ENCODE measurements at places on chromosomes 4 and X.

DNA sequence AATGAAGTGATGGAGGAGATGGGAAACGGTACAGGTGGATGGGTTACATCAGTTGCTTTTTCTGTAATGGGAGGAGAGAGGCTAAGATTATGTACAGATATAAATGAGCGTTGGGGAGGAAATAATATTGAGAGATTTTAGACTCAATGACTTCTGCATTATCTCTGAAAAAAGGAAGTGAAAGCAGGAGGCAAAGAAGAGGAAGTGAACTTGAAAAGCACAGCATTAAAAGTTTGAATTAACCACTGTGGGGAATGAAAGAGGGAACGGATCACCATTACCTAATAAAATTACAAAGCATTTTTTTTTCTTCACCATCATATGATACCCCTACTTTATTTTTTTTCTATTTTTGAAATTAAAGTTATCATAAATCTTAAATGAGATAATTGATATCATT lies 1025.5 kb downstream of the RPA4 start:
- DNase-seq = no peak

GRCh38 chr4:177214935-177215334 lies 94.7 kb upstream of the NEIL3 start:
- DNase-seq = no peak

DNA sequence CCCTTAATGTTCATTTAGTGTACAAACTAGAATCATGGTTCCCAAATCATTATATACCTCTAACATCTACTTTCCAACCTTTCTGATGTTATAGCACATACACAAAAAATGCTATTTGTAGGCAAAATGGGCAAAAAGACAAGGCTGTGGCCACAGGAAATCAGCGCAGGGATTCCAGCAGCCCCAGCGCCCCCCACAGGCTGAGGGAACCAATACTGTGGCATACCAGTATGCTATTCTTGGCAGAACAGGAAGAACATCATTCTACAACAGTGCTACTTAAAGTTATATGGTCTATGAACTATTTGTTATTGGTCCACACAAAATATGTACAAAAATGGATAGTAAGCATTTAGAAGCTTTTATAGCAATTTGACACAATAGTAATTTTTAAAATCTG lies 25.3 kb downstream of the STEEP1 start:
- DNase-seq = no peak

- DNase-seq = no peak
These were observed 13.4 kb downstream of the PRPS2 start for GRCh38 chrX:12804655-12805054.

DNA sequence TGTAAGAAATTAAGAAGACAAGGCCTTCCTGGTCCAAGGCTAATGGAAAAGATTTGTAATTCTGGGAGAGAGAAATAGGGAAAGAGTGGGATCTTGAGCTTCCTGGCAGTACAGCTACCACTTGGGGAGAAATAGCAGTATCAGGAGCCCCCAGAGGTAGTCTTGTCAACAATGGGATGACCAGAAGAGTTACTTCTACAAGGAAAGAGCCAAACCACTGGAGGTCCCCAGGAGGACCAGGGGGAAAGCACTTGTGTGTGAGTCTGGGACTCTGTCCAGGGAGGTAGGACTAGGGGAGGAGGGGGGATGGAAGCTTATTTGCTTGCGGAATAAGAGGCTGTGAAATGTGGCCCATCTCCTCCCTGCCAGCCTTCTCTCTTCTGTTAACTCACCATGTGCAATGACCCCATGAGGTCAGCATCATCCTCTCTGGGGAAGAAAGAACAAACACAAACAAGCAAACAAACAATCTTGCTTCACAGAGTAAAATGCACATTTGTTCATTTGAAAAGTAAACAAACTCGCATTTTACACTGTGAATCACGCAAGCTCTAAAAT lies 160.1 kb downstream of the STK32B start:
- DNase-seq = no peak

GRCh38 chr4:179123084-179123483 lies 1680.8 kb upstream of the AGA start:
- no peak for DNase-seq

DNA sequence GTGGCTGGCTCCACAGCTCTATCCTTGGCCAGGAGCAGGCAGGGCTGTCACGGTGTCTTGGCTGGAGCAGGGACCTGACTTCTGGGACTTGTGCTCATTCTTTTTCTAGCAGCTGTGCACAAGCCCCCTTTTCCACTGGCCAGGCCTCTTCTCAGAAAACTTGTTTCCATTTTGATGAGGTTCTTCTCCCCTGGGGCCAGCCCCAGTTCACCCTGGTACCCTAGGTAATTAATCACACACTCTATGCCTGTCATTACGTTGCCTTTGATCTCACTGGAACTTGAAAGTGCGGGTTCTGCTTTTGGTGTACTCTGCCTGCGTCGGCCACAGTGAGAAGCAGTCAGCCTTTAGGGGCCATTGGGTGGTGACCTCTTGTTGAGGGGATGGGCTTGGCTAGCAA lies 26.6 kb downstream of the DRD5 start:
- no peak for DNase-seq

DNA sequence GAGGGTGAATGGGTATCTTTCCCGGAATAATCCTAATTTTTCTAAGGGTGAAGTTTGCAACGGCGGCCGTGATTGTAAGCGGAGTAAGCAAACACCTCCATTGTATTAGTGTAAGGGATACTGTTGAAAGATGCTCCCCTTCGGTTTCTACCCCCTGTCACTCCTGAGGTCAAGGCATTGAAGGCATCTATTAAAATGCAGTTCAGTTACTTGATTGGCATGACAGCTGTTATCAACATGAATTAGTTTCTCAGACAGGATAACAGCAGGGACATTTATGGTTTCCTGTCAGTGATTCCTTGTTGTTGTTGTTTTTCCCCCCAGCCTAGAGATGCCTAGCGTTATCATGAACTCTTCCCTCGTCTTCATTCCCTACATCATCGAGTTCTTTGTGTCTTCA lies 552 bp downstream of the SLC25A14 start:
- no peak for DNase-seq

DNA sequence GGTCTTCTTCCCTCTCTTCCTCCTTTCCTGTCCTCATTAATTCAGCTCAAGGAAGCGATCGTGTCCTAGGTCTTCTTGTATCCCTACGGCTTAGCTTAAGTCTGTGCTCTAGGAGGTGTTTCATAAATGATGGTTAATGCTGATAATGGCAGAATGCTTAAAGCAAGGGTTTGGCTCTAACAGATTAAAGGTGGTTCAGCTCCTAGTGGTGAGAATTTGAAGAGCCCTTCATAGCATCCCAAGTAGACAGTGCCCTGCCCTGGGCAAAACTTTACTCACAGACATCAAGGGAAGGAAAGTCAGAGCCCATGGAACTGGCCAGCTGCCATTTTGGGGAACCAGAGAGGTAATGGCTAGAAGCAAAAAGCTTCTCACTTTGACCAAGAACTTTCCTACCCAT lies 47.0 kb upstream of the PGRMC1 start:
- no peak for DNase-seq

- DNase-seq = no peak
These were observed 18.1 kb downstream of the PIR start for GRCh38 chrX:15475021-15475420.

GRCh38 chr4:96691521-96691920 lies 851.6 kb downstream of the PDHA2 start:
- no peak for DNase-seq

DNA sequence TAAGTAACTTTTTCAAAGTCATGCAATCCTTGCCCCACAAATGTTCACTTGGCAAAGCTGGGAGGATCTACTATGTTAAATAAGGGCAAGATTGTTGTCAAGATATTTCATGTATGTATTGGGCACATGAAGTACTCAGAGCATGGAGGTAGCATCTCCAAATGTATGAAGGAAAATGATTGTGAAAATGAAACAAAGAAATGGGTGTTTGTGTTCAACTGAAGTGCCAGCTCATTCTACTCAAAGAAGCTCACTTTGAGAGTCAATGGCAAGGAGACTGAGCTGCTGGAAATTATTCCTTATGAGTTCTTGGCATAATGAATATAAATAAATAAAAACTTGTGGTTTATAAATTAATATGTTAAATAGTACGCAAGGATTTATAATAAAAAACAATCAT lies 124.5 kb upstream of the ARSJ start:
- no peak for DNase-seq

GRCh38 chr4:100289946-100290345 lies 99.7 kb upstream of the DDIT4L start:
- DNase-seq = no peak

DNA sequence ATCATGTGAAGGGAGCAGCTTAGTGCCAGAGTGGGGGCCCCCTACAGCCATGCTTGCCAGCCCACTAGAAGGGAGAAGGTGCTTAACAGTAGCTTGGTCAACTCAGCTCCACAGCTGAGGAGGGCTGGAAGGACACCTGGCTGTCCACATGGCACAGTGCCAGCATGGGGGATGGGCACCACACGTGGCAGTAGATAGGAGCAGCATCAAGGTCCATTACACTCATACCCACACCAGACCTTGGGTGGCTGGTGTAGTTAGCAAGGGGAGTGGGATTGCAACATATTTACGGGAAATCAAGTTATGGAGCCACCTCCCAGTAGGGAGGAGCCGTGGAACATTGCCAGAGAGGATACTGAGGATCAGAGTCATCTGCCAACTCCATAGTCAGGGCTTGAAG lies 37.9 kb upstream of the SLC4A4 start:
- DNase-seq = no peak

- DNase-seq = no peak
These were observed 132.2 kb upstream of the FAM47B start for GRCh38 chrX:34810364-34810763.

DNA sequence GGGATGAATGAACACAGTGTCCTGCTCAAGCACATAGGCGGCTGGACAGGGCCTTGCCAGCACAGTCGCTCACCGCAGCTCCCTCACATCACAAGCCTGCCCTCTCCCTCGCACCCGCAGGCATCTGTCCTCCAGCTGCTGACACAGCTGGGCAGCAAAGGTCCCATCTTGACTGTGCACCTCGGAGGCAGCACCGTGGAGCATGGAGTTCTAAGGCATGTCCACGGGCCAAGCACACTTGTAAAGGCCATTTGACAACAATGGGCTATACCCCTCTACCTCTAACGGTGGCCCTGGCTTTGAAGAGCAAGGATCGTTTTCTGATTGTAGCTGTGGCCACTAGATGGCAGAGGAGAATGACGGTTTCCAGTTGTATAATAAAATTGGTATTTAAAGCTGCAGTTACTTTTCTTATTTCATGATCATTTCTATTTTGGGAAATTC lies 53.8 kb downstream of the APLN start:
- DNase-seq = no peak

DNA sequence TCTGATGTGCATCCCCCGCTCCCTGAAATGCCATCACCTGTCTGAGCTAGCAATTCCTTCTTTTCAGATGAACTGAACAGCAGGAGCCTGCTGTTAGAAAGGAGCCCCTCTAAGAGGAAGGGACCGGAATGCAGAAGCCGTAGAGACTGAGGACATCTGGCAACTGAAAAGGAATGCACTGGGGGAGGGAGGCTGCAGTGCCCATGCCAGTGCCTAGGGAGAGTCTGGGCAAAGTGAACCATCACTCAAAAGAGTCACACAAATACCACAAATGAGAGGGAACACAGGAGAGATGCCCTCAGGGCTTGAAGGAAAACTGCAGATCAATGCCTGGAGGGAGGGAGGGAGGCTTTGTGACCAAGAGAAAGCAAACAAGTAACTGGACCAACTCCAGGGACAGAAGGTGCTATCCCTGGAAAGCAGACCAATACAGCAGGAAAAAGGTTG lies 93.9 kb upstream of the CBR4 start:
- DNase-seq = no peak

GRCh38 chrX:133005042-133005441 lies 46.6 kb upstream of the HS6ST2 start:
- no peak for DNase-seq

DNA sequence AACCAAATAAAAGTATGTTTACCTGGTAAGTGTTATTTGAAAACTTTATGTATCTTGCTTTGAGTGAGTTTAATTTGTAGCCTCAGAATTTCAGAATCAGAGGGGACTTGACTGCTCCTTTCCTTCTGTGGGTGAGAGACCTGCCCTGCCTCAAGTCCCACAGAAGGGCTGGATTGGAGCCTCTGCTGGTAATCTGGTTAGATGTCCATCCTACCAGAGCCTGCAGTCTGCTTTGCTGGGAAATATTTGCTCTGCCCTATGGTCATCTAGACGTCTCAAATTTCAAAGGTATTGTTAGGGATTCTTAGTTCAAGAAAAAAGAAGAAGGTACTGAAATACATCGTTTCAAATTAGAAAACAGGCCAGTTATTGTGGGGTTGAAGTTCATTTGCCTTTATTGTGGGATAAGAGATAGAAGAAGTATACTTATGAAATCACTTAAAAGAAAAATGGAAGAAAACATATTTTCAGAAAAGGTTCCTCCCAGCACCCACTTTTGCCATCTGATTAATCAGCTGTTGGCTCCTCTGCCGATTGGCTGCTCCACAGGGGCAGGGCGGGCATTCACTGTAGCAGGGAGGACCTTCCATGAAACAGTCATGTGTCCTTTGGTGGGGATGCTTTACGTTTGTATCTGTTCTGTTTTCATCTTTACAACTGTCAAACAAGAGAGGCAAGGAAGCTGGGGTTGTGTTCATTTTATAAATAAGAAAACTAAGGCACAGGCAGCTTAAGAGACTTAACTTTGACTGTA lies 73.3 kb upstream of the TLR2 start:
- no peak for DNase-seq

DNA sequence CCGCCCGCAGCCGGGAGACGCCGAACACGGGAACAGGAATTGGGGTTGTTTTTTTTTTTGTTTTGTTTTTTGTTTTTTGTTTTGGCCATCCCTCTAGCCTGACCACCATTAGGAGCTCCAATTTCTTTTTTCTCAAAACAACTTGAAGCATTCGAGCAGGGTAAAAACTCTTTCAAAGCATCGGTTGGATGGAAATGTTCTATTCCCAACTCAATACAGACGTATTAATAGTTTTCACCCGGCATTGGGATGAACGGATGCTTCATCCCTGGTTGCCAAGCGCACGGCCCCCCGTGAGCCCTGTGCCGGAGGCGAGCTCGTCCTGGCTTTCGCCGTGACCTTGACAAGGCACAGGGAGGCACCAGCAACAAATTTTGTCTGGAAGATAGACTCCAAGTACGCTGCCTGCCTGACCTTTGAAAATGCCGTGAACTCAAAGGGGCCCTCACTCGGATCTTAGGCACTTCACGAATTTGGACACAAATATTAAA lies 352 bp upstream of the MAP3K15 start:
- no peak for DNase-seq

DNA sequence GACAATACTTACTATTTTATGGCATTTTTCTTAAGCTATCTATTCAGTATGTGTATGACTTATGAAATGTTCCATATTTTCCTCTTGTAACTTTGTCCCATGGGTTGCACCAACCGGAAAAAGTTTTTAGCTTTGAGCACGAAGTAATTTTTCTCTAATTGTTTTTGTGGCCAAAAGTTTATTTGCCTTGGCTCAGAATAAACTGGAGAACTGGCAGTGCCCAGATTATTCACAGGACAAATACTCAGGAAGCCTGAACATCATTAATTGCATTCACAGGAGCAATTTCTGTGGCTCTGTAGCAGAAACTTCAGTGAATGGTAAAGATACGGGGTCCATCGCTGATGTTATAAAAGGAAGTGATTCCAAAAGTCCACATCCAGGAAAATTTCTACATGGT lies 184.5 kb downstream of the ARHGAP10 start:
- no peak for DNase-seq

Data from NCI-H2171 (cell line).